ENCODE measurements at places on chromosomes 1 and 21.

DNA sequence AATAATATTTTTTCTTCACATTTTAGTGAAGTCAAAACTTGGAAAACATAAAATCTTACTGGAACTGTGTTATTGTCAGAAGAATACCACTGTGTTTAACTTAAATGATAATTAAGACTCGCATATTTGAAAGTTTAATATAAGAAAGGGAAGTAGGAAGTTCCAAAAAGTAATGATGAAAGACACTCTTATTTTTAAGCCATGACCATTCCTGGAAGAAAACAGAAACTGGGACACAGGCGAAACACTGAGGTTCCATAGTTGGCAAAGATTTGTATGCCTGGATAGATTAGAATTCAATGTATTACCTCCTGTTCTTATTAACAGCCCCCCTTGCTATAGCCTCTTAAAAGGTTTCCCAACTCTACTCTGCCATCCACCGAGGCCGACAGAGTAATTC lies 271.2 kb downstream of the DPYD start:
- no peak for DNase-seq

DNA sequence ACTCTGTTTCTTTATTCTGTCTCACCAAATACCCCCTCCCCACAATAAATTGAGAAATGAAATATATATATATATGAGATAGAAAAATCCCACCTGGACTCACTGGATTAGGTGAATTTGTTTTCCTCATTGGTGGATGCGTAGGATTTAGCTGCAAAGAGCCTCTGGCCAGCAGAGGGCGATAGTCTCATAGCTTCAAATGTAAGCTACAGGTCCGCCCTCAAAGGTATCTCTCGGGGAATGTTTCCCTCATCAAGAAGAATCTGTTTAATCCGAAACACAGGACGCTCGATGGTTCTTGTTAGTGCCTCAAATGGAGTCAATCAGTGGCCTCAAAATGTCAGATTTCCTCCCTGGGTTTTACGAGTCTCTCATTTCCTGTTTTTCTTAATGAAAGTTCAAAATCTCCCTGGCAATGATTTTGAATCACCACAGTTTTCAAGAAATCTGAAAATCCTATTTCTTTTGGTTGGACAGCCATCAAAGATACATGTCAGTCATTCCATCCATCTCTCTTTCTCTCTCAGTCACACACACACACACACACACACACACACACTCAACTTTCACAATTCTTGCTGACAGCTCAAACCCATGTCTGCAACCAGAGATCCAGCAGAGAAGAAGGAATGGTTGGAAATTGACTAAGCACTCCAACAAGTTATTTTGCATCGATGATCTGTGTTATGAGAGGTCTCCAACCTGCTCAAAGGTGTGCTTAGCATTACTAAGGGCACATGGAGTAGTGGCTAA lies 13.9 kb upstream of the CAMK1G start:
- DNase-seq = peak; percentile 70

DNA sequence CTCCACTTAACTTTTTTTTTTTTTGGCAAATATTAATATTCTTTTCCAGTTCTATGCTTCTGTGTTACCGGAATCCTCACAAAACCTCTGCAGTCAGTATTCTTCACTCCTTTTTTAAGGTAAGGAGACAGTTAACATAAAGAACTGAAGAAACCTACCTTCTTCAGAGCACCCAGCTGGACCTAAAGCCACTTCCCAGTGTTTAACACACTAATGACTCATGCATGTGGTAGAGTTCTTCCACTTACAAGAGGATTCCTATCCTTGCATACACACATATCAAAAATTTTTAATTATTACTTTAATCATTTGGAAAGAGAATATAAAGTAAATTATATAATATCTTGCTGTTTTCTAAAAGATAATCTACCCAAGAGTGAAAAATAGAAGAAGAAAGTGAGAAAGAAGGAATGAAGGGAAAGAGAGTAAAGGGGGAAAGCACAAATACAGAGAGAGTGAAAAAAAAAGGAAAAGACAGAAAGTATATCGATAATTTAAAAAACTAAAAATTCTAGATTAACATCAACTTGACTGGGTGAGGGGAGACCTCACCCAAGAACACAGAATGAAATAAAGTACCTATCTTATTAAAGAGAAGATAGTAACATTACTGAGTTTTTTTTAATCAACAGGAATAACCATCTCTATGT lies 54.9 kb downstream of the ENAH start:
- no peak for DNase-seq

DNA sequence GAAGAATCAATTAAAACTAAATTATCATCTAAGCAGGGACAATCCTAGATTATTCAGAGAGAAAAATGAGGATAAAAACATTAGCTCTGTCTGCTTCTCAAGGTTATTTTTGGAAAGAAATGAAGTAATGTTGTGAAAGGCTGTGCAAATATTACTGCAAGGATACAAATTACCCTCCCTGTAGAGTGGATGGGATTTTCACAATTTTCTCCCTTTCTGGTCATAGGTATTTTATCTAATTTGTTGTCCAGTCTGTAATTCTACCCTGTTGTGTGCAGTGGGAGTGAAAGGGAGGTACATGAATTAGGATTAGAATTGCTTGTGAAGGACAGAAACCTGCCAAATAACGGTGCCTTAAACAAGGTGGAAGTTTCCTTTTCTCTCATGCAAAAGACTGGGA lies 54.7 kb downstream of the MAP3K7CL start:
- no peak for DNase-seq

DNA sequence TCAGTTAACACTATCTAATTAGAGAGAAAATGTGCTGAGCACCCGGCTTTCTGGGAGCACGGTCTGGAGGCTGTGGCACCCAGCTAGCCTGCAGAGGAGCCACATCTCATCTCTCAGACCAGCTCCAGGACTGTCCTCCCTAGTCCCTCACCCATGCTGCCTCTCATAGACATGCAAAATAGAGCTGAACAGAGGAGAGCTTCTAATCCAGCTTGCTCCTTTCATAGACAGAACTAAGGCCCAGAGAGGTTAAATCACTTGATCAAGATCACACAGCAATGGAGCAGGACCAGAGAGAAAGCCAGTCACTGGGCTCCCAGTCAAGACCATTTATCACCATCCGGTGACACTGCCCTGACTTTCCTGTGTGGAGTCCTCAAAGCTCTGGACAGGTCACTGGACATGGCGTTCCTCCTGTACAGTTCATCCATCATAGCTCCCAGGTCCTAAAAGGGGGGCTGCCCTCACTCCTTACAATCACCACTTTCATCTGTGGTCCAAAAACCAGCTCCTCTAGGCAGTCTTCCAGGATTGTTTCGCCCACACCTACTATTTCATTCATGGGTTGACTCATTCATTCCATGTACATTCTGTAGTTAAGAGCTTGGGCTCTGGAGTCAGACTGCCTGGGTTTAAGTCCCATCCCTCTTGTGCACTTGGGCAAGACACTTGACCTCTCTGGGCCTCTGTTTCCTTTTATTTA lies 8.8 kb upstream of the CAMK2N1 start:
- no peak for DNase-seq

- no peak for DNase-seq
These were observed 780 bp upstream of the CROCC start for GRCh38 chr1:16920951-16921350.

DNA sequence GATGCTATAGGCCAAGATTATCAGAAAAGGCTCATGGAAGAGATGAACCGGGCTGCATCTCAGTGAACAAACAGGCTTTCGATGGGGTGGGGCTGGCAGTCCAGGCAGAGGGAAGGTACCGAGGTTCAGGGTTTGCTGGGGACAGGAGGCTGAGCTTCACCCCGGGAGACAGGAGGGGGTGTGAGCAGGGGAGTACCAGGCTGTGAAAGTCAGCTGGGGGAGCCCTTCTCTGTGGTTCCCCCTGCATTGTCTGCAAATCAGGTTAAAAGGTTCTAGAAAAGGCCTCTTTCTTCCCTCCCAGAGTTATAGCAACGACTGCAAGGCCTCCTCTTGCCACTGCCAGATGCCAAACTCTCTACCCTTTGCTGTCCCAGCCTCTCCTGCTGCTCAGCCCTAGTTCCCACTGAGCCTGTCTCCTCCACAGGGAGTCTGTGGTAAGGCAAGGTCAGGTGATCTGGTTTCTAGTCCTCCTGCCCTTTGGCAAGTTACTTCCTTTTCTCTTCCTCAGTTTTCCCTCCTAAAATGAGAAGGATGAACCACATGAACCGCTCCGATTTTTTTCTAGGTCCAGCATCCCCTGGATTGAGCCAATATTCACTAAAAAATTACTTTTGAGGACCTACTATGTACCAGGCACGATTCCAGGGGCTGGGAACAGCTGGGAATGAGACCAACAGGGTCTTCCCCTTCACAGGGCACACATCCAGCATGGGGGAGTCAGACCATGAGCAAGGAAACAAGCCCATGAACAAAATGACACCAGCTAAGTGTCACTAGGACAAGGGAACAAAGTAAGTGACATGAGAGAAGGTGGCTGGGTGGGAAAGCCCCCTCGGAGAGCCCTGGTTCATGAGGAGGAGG lies 7.2 kb downstream of the LAD1 start:
- DNase-seq = no peak

- no peak for DNase-seq
These were observed 213.2 kb downstream of the TGFB2 start for GRCh38 chr1:218558271-218558810.

DNA sequence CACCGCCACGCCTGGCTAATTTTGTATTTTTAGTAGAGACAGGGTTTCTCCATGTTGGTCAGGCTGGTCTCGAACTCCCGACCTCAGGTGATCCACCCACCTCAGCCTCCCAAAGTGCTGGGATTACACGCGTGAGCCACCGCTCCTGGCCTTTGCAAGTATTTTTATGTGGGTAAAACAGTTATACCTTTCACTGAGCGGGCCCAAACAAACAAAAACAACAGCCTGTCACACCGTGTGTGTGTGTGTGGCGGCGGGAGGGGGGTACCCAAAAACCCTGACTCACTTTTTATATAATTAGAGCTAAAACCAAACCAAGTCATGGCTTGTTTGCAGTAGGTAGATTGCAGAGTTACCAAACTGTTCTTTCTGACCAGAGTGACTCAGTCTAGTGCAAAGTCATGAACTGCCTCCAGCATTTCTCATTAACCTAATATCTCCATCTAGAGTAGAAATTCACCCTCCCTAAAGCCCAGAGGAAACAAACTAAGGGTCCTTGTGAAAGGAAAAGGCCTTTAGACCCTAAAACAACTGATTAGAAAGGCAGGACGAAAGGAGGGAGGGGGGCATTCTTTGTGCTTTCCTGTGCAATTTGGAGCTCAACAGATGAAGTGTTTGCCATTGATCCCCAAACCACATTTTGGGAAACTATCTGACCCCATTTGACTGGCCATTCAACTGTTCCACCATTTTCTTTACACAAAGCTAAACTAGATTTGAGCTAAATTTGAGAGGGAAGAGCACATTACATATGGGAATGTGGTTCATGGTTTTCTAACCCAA lies 181.0 kb downstream of the DHRS3 start:
- DNase-seq = no peak

Data from CD4-positive, alpha-beta T cell treated with Interleukin-4 for 1 hour (primary cell).